Stimulated activated CD8-positive, alpha-beta memory T cell treated with anti-CD3 and anti-CD28 coated beads, Interleukin-7, amount 100 ng/mL, for 1 hour (primary cell): ENCODE measurements at places on chromosomes 4 and X.

GRCh38 chr4:25310066-25310802, 2.3 kb upstream of the ZCCHC4 start:
- no peak for DNase-seq

DNA sequence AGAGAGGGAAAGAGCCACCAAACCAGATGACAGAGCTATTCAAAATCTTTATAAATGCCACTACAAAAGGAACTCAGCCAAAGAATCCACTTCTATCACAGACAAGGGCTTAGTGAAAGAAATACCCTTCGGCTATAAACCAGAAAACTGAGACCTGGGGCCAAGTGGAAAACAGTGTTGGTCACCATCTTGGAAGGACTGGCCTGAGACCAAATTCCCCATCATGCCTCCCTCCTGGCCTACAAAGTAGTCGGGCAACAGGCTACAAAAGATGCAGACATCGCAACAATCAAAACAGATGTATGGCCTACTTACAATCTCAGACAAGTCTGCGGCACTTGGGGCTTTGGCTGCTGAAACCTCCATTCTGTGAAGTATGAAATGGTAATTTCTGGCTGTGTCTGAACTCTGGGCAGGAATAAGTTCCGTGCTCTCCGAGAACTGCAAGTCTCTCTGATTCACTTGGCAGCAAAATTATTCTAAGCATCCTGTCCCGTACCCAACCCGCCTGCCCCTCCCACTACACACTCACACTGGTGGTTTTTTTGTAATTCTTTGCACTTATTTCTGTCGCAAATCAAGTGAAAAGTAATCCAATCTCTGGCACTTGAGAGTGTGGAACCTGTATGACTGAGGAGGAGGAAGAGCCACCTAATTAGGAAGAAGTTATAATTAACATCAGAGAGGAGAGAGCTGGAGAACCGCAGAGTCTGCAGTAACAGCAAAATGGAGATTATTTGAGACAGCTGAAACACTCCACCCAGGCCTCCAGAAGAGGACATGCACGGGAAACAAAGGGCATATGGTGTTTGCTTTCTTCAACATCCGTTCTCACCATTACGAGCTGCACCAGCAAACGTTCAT, 87.8 kb downstream of the SH3KBP1 start:
- no peak for DNase-seq

DNA sequence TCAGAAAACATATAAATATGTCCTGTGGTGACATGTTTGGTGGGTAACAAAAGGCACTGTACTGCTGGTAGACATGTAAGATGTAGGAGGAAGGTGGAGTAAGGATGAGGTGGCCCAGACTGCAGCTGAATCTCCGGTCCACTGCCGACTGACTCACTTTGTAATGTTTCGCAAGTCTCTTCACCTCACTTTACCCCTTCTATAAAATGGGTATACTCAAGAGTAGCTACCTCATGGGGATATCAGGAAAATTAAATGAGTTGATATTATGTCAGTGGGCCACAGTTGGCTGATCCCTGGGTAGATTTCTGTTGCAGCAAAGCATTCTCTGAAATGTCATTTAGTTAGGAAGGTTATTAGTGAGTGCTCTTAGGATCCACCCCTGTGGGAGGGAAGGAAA, 22.1 kb downstream of the MRFAP1 start:
- DNase-seq, result no peak

DNA sequence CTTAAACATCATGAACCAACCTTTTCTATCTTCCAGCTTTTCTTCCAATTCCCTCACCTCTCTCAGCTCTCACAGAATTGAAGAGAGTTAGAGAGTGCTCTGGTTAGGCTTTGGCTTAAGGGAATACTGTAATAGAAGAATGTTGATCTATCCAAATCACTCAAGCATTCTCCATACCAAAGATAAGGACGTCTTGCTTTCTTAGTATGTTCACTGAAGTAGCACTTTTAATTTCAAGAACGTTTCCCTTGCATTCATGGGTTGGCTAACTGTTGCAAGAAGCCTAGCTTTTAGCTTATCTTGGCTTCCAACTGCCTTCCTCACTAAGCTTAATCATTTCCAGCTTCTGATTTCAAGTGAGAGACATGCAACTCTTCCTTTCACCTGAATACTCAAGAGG, 43.2 kb downstream of the FANCB start:
- DNase-seq, result no peak

GRCh38 chr4:164771088-164771487, 17.2 kb downstream of the SMIM31 start:
- DNase-seq, result no peak

- DNase-seq, result no peak
Measured at GRCh38 chrX:9707306-9708033, 58.2 kb downstream of the GPR143 start.
